ENCODE measurements at places on chromosomes 11 and 22.
A peak's percentile ranks its signal among the peaks of the same experiment; 100 is the strongest.

DNA sequence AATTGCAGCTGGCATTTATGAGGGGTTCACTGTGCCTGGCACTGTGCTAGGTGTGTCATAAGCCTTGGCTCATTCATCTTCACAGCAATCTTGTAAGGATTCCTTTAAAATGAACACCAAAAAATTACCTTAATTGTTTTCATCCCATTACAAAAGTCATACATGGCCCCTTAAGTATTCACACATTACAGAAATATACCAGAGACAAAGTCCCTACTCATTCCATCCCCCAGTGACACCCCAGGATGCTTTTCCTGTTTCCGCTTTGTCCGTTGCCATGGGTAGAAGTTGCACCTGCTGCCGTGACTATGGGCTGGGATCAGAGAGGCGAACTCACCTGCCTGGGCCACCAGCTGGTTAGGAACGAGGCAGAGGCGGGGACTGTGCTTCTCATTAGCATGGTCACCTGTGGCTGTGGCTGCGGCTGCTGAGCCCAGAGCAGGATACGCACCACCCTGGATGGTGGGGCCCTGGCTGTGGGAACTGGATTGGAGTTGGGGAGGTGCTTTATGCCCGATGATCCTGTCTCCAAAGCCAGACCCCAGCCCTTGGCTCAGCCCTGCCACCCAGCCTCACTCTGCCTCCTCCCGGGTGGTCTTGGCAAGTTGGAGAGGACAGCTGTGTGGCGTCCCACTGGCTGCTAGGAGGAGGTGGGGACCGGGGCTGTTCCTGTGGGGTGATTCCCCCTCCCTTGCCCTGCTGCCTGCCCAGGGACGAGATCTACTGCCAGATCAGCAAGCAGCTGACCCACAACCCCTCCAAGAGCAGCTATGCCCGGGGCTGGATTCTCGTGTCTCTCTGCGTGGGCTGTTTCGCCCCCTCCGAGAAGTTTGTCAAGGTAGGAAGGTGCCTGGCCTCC is 60.8 kb downstream of the MYO7A start:
- no peak for DNase-seq

- no peak for DNase-seq
These were observed 25.7 kb downstream of the KCNQ1 start for GRCh38 chr11:2470495-2470894.

DNA sequence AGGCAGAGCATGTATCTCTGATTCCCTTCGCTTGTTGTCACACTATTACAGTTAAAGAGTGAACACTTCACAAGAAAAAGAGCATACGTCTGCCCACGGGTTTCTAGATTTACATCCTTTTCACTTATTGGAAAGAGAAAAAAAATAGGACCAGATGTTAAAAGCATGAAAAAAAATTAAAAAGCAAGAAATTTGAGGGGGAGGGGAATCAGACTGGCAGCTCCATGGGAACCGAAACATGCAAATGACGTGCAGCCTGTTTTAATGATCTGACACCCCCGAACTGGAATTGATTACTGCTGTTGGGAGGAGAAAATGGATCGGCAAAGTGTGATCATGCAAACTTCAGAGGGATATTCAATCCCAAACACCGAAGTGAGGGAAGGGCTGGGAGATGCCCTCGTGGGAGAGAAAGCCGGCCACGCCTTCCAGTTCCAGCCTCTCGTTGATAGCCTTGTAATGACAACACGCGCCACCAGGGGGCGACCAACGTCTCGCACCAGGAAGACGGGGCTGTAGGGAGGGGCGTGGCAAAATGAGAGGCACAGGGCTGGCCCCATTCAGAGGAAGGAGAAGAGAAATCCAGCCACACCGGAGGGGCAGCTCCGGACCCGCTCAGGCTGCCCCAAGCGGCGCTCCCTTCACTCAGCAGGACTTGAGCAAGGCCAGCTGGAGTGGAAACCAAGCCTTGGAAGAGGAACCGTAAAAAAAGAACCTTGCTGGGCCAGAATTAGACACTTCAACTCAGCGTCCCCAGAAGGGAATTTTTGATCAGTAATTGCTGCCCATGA is 53.8 kb upstream of the SYT13 start:
- peak; percentile 79 for DNase-seq

DNA sequence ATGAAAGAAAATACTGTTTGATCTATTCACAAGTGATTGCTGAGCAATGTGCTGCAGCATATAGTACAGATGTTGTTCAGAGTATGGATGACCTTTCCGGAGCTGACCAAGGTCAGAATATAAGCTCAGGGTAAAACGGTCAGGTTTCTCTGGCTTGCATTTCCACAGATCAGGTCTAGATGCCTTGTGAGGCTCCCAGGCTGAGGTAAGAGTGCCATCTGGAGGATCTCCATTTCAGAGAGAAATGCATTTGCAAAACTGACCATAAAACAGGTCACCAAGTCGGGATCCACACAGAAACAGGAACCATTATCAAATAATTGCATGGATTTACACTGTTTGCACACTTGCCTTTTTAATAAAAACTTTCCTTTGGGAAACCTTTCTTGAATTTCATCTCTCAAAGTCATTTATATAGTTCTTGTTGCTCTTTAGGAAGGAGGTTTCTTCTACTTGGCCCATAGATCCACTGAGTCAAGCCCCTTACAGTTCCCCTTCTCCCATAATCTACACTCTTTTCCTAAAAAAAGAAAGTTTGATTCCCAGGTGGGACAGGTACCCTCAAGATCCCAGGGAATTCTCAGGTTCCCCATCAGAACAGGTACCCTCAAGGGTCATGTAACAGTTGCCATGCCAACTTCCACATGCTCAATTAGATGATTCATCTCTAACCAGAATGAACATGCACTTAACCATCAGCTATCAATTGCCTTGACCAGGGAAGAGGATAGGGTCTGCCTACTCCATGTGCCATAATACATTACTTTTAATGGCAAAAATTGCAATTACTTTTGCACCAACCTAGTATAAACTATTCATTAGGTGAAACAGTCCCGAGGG is 25.0 kb upstream of the TMPRSS5 start:
- DNase-seq = peak; percentile 67

Measured in bronchial epithelial cell (primary cell).